ENCODE measurements at places on chromosomes 12 and 14.

DNA sequence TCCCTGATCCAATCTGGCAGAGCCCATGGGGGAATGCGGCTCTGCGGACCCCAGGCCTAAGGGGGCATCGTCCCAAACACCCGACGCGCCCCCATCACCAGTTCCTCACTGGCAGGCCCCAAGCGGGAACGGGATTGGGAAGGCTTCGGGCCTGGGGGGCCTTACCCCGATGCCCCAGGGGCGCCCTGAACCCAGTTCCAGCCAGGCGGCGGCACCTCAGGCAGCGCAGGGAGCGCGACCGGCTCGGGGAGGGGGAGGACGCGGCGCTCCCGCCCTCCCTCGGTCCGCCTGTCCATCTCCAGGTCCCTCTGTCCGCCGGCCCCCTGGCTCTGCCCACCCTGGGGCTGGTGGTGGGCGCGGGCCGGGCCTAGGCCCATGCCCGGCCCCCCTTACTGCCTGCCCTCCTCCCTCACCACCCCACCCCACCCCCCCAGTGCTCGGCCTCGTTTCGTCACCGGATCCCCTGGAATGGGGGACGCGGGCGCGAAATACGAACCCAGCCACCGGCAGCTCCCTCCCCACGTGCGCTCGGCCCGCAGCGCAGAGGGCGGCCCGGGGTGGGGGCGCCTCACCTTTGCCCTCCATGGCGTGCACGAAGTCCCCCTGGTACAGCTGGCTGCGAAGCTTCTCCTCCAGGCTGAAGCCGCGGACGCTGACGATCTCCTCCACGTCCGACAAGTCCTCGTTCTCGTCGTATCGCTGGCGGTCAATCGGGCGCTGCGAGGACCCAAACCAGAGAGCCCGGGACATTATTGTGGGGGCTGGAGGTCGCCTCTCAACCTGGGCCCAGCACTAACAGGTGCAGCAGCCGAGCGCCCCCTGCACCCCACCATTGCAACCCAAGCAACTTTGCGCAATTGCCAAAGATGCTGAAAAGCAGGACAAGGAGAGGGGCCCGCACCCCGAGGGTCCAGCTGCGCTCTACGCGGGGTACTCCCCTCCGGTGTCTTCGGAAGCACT lies 2.3 kb downstream of the KDM2B start:
- no peak for DNase-seq

- no peak for DNase-seq
Measured at GRCh38 chr14:63504648-63505047, 38.5 kb downstream of the PPP2R5E start.

GRCh38 chr14:64337888-64338615 lies 43.9 kb upstream of the ESR2 start:
- no peak for DNase-seq

GRCh38 chr12:113006641-113007040 lies 28.3 kb downstream of the OAS2 start:
- DNase-seq = no peak

DNA sequence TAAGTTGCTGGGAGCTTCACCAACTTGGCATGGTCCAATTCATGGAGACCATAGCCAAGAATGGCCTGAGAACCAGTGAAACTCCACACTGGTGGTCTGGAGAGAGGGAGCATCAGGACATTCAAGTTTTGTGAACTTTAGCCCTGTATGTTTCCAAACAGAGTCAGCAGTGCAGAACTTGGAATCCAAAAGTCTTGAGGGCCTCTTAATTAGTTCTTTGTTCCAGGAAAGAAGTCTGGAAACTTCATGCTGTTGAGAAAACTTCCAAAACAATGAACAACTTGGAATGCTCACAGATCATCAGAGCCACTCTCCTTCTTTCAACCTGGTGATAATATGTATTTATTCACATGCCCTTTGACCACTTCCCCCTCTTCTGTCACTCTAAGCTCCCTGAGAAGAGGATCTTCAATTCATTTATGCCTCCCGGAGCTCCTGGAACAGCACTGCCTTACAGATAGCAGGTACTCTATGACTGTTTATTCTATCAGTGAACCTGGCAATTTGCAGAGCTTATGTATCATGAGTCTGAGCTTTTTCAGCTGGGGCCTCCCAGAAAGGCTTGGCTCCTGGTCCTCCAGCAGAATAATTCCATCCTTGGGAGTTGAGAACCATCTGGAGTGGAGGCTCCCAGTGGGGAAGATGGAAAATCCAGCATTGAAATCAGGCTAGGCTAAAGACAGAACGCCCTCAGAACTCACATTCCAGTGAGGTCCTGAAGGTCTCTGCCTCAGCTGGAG lies 191.4 kb downstream of the KTN1 start:
- DNase-seq = no peak

DNA sequence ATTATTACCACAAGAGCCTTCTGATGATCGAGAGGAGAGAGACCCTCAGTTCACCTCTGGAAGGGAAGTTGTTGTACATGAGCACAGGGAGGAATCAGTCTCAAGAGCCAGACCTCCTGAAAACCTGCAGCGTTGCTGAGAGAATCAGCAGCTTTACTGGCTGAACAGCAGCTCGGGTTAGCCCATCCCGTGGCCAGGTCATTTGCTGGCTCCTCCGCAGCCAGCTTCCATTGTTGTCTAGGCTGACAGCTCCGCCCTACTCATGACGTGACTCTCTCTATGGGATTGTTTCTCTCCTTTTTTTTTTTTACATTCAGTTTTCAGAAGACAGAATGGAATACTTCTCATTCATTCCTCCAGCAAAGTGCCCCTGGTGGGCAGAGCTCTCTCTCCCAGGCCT lies 69.9 kb downstream of the TGFB3 start:
- DNase-seq = no peak

GRCh38 chr12:46370380-46370734 lies 2.2 kb downstream of the SLC38A2 start:
- no peak for DNase-seq

DNA sequence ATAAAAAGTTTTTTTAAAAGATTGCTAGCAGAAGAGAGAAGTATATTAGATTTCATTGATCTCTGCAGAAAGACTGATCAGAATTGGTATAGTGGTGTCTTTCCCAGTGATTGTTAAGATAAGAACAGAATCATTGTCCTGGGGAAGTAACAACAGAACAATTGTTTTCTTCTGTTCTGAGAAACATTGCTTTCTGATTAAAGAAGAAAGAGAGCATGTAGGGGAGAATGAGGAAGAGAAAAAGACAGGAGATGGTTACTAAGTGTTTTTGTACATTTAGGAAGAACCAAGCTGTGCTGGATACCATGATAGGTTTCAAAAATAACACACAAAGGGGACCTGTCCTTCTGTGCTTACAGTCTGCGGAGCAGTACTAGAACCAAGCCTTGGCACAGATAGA lies 5.0 kb downstream of the USP30 start:
- no peak for DNase-seq

Data from stimulated activated naive B cell treated with anti-CD40 and anti-IgM and Interleukin-4, amounts not matched to agents 10 μg/mL and 1 μg/mL and 100 μg/mL, for 72 hours (primary cell).